Activated T-cell treated with anti-CD3 and anti-CD28 coated beads for 1 hour (primary cell): ENCODE measurements at places on chromosomes 4 and X.

DNA sequence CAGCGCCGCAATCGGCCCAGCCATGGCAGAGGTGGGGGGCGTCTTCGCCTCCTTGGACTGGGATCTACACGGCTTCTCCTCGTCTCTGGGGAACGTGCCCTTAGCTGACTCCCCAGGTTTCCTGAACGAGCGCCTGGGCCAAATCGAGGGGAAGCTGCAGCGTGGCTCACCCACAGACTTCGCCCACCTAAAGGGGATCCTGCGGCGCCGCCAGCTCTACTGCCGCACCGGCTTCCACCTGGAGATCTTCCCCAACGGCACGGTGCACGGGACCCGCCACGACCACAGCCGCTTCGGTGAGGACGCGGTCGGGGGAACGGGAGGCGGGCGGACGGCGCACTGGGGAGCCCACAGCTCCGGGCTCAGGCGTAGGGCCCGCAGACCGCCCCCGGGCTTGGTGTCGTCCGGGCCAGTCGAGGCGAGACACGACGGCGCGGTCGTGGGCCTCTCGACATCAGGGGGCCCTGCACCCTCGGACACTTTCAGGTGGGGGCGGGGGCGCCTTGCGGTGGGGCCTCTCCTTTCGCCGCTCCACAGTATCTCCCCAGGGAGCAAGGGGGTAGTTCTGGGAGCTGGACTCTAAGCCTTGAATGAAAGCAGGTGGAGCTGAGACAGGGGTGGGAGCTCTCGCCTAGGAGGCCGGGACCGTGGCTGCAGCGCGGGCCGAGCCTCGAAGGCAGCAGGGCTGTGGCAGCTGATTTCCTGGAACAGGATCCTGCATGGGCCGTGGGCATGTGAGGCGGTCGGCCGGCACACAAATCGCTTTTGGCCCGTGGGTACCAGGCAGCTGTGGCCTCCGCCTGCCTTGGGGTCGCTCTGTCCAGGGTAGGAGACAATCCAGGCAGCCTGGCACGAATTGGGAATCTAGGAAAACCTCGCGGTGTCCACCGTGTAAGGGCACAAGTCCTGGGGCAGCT lies 722 bp downstream of the FGF16 start:
- DNase-seq: no peak

DNA sequence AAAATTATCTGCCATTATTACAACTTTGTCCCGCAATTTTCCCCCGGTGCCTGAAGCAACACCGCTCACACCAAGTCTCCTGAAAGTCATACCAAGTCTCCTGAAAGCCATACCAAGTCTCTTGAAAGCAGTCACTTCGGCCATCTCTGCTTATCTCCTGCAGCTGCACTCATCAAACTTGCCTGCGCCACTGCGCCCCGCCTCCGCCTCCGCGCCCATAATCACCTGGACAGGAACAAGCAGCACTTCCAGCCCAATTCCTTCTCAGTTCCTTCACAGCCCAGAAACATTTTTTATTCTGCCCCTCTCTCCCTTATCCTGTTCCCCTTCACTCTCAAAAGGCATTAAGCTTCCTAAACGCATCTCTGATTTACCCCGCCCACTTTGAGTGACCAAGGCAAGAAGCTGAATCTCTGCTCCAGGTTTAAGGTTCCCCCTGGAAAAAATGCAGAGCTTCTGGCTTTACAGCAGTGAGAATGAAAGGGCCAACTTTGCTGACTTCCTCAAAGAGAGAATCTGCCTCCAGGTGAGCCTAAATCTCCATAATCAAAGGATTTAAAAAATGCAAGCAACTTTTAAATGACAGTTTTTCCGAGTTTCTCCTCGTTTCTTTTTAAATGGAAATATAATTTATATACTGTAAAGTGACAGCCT lies 7.7 kb downstream of the GPR50 start:
- no peak for DNase-seq

DNA sequence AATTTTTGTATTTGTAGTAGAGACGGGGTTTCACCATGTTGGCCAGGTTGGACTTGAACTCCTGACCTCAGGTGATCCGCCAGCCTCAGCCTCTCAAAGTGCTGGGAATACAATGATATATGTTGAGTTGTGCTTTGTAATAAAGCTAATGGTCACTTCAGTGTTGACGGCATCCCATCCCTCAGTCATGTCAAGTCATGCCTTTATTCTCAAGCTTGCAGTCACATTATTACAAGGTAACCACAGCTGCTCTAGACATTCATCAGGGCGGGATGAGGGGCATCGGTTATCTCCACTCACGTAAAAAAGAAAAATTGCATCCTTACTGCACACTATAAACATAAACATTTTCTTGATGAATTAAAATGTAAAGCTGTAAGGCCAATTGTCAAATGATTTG lies 12.8 kb upstream of the FAT1 start:
- no peak for DNase-seq

GRCh38 chr4:2871466-2871865 lies 27.8 kb downstream of the ADD1 start:
- no peak for DNase-seq

- DNase-seq: no peak
Observed at GRCh38 chr4:1996866-1997611, 11.7 kb downstream of the NELFA start.

DNA sequence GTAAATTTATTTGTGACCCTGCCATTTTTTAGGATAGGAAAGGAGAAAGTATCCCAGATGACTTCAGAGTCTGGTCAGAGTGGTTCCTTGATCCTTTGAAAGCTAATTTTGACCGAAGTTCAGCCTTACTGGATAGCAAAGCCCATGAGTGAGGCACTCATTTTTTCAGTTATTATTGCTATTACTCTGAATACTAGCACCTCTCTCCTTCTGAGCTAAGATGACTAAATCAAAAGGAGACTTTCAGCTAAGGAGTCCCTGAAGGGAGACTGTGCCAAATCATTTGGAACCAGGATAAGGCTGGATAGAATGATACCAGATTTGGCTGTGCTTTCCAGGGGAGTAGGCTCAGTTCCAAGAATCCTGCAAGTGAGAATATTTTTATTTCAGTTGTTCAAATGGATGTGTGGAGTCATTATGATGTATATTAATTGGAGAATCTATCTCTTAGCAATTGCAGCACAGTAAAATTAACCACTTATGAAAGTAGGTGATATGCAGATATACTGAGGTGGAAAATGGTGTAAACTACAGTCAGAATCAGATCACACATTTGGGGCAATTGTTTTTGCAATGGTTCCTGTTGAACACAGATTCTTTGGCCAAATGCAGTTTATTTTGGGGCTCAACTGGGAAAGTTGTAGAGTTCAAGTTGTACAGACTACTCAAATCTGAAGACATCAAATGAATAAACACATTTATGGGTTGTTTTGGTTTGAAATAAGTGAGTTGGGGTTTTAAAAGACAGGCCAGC lies 1.2 kb downstream of the P2RY10 start:
- no peak for DNase-seq

GRCh38 chrX:29477878-29478277 lies 737.5 kb upstream of the MAGEB2 start:
- DNase-seq: no peak

DNA sequence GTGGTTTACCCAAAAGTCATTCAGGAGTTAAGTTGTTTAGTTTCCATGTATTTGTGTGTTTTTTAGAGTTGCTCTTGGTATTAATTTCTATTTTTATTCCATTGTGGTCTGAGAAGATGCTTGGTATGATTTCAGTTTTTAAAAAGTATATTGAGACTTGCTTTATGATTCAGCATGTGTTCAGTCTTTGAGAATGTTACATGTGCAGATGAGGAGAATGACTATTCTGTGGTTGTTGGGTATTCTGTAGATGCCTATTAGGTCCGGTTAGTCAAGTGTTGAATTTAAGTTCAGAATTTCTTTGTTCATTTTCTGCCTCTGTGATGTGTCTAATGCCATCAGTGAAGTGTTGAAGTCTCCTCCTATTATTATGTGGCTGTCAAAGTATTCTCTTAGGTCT lies 249.4 kb downstream of the ARHGAP10 start:
- DNase-seq: no peak

DNA sequence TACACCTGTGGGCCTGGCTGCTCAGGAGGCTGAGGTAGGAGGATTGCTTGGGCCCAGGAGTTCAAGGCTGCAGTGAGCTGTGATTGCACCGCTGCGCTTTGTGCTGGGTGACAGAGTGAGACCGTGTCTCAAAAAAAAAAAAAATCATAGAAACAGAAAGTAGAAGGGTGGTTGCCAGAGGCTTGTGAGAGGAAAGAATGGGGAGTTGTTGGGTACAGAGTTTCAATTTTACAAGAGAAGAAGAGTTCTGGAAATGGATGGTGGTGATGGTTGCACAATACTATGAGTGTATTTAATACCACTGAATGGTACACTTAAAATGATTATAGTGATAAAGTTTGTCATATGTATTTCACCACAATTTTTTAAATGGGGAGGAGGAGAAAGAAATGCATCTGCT lies 10.2 kb upstream of the GLOD5 start:
- DNase-seq: no peak

DNA sequence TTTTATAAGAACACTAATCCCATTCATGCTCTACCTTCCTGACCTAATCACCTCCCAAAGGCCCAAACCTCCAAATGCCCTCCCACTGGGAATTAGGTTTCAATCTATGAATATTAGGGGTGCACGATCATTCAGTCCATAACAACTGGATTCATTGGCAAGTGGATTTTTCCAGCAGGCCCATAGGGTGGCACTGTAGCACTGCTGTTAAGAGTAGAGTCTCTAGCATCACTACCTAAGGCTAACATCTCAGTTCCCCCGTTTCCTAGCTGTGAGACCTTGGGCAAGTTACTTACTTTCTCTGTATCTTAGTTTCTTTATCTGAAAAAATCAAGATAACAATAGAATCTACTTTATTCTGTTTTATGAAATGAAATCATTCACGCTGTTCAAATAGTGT lies 315.8 kb downstream of the STIM2 start:
- no peak for DNase-seq

- DNase-seq: no peak
Observed at GRCh38 chr4:82721819-82722423, 76.7 kb downstream of the SCD5 start.

GRCh38 chr4:10053635-10054453 lies 32.5 kb upstream of the SLC2A9 start:
- no peak for DNase-seq

GRCh38 chr4:145820407-145820806 lies 118.2 kb downstream of the ZNF827 start:
- DNase-seq: no peak

- no peak for DNase-seq
Observed at GRCh38 chr4:77433418-77433733, 172.2 kb upstream of the CXCL13 start.

DNA sequence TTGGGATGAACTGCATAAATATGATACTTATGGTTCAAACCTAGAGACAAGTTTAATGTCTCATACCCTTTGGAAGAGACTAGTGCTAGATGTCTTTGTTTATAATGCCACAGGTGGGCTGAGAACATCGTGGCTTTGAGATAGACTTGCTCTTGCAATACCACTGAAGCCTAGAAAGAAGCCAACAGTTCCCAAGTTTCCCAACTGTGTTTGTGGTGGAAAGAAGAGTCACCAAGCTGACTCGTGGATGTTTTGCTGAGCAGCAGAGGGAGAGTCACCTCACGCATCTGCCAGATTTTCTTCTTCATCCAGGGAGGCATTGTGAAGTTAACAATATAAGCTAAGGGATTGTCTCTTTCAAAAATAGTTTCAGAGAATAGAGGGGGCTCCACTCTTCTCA lies 1076.2 kb downstream of the C4orf33 start:
- no peak for DNase-seq

DNA sequence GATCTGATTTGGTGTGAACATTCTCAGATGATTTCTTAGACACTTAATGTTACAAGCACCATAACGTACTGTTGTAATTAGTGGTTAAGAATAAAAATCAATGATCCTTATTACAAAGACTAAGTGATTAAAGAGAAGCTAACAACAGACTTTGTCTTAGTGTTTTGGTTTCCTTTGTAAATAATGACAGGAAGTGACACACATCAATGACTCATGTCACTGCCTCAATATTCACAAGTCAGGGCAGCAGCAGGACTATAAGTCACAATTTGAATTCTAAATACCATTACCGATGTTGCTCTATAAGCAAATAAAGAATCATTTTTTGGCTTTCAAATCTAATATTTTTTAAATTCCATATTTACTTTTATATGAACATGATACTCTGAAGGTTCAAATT lies 115.8 kb upstream of the FAT4 start:
- DNase-seq: no peak

DNA sequence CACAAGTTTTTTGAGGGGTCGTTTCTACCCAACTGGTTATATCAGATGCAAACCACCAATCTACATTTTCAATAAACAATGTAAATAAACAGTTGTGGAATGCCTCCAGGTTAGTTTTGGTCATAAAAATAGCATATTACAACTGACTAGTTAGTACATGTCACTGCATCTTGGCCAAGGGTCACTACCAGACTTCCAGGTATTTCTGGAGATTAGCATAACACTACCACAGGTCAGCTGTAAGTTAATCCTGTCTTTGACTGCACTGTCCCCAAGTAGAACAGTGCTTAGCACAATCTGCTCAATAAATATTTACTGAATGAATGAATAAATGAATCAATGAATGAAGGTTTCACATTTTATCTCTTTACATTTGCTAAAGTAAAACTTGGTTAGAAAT lies 64.4 kb downstream of the TBC1D19 start:
- no peak for DNase-seq

DNA sequence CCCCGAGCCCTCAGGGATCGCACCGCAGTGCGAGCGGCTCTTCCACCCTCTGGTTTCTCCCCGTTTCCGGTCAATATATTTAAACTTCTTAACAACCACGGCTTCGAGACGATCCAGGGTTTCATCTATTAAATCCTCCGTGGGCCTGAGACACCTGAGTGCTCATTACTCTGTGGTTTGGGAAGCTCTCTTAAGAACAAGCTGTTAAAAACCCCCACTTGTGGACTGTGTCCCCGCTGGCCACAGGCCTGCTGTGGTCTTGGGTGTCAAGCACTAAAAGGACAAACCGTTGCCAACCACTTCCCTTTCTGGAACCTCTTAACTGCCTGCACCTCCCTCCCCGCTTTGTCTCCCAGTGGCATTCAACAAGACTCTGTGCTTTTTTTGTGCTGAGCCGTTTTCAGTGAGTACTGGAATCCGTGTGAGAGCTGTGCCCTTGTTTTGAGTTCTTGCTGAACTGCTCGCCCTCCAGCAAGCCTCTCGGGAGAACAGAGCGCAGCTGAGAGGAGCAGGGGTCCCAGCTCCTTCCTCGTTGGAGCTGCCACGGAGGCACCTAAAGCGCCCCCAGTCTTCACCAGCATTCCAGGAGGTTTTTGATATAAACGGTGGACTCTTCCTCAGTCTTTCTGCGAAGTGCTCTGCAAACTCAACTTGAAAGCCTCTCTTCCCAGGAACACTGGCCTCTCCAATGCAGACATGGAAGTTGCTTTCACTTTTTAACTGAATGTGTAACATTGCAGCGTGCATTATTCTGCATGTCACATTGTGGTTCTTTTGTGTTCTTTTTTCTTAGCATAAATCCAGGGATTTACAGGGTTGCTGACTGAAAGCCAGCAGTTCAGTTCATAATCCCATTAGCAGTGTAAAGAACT lies 691 bp upstream of the IGFBP7 start:
- DNase-seq: no peak

- no peak for DNase-seq
Observed at GRCh38 chrX:45756557-45756956, 555.9 kb upstream of the DIPK2B start.

GRCh38 chrX:72254816-72255215 lies 16.0 kb upstream of the ERCC6L start:
- DNase-seq: no peak

- DNase-seq: no peak
Observed at GRCh38 chr4:118012142-118012541, 22.1 kb upstream of the NDST3 start.

- DNase-seq: no peak
Observed at GRCh38 chr4:74085669-74086068, 13.3 kb downstream of the CXCL2 start.
